Right ventricle myocardium inferior (tissue), 1 donor: ENCODE measurements at places on chromosomes 6 and 20.

- DNase-seq: peak; percentile 67
These were observed 8.8 kb upstream of the C20orf144 start for GRCh38 chr20:33653218-33653899.

DNA sequence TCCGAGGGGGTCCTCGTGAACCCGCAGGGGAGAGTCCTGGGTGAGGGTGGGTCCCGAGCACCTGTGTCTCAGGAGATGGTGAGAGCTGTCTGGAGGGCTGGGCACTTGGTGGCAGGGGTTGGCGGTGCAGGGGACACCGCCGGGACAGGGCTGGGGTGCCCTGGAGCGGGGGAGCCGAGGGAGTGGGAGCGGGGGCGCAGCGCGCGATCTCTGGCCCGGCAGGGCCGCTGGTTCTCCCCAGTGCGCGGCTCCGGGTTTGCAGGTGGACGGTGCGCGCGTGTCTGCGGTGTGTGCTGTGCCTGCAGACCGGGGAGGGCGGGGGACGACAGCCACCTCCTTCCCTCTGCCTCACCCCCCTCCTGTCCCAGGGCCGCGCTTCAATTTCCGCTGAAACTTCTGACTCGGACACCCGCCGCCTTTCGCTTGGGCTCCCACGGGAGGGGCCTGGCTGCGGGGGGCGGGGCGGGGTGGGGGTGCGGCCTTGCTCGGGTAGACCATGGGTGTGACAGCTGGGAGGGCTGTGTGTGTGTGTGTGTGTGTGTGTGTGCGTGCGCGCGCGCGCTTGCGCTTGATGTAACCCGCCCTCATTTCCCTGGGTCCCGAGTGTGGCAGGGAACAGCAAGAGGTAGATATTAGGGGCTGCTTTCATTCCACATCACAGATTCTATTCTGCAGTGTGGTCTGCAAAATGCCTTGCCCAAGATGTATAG is 1.2 kb downstream of the TRIB3 start:
- peak; percentile 87 for DNase-seq

- DNase-seq: no peak
These were observed 181.4 kb downstream of the SIM1 start for GRCh38 chr6:100283285-100283684.

DNA sequence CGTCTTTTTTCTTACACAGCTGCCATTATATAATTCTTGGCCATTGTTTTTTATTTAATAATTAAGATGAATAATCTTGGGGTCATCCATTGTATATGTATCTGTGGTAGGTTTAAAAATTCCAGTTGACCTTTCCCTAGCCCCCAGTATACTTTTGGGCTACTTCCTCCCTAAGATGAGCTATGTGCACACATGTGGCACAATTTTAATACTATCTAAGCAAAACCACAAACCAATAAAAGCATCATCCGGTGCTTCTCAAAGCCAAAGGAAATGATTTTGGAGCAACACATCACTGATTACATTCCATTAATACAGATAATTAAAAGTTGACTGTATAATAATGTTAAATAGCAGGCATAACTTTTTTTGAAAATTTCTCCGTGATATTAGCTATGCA is 161.2 kb downstream of the ATXN1 start:
- DNase-seq: no peak

GRCh38 chr20:47710665-47711045 is 74.6 kb downstream of the SULF2 start:
- no peak for DNase-seq

- no peak for DNase-seq
These were observed at the start of gene TFAP2B for GRCh38 chr6:50818673-50819072. Gene TFAP2B, plus strand, starts transcription at chr6:50818871. Its CDS starts 21 bp downstream, at chr6:50818892.
